ENCODE measurements at places on chromosomes 2 and 18.
A peak's percentile ranks its signal among the peaks of the same experiment; 100 is the strongest.

- DNase-seq = peak; percentile 68
Measured at GRCh38 chr2:106885971-106886915, at the start of gene ST6GAL2. Gene ST6GAL2 (minus strand): TSS chr2:106886167. CDS start chr2:106843977, 42,190 bp downstream.

DNA sequence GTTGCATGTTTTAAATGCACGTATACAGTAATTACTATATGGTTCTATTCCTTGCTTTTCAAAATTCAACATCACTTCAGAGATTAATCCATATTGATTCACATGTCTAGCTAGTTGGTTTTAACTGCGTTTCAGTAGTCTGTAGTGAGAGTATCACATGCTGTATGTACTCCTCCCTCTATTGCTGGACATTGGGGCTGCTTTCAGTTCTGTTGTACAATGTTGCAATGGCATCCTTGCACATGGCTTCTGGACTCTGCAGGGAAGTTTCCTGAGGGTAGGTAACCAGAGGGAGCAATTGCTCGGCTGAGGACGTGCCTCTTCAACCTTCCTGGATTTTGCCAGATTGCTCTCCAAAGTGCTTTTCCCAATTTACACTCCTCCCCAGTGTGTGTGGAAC lies 10.7 kb upstream of the HPCAL1 start:
- no peak for DNase-seq

DNA sequence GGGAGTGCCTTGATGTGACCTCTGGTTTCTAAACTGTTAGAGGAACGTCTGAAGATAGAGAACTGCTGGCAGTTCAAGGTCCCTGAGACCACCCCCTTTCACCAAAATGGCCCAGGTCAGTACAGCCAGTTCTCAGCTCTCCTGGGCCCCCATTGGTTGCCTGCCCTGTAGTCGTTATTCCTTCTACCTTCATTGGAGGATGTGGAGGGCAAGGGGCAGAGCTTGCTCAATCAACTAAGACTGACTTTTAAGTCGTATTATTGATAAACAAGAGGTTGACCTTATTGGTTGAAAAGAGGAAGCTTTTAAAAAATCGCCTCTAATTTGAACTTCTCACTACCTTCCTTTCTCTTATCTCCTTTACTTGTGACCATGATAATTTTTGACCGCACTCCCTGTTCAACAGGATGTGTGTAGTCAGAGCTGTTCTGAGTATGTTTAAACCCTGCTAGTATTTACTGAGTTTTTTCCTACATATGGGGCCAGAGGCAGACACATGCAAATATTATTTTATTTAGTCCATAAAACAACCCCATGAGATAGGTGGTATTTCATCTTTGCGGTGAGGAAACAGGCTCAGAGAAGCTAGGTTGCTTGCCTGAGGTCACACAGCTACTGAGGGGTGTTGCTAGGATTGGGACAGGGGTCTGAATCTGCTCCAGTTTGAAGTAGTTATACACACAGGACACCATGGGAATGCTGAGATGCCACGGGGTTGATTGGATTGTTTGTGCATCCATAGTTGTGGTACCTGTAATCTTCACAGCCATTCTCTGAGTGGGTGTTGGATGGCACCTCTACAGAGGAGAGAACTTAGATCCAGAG lies 65.9 kb downstream of the TMEM247 start:
- DNase-seq = peak; percentile 90

GRCh38 chr2:15776992-15777702 lies 163.2 kb upstream of the MYCN start:
- DNase-seq = no peak

Data from hematopoietic multipotent progenitor cell treated with erythropoietin and hydrocortisone succinate and interleukin-3 and kit ligand, for 4 days (in vitro differentiated cells).